ENCODE measurements at places on chromosomes 5 and 9.

- DNase-seq, result no peak
Measured at GRCh38 chr9:102434545-102434944, 560.6 kb upstream of the CYLC2 start.

GRCh38 chr5:148939676-148940075 is 113.3 kb downstream of the ADRB2 start:
- no peak for DNase-seq

DNA sequence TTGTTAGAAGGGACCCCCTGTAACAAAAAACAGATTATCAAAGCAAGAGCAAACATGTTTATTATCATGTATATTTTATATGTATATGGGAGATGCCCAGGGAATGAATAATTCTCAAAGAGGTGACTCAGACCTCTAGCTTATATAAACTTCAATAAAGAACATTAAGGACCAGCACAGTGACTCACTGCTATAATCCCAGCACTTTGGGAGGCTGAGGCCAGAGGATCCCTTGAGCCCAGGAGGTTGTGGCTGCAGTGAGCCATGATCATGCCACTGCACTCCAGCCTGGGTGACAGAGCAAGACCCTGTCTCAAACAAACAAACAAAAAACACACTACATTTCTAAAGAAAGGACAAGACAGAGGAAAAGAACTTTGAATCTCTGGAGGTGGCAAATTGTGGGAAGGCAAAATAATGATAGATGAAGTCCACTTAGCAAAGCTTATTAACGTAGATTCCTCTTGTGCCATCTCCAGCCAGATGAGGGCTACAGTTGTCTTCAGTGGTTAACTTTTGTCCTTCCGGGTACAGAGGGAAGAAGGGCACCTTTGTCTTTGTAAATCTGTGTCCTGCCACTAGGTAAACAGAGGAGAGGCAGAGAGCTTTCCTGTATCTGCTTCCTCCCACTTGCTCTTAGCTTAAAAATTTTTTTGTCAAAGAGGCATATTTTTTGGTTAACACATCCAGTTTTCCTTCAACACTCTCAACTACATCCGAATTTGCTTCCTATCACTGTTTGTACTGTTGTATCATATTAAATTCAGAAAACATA is 7.5 kb upstream of the RFK start:
- DNase-seq, result no peak

DNA sequence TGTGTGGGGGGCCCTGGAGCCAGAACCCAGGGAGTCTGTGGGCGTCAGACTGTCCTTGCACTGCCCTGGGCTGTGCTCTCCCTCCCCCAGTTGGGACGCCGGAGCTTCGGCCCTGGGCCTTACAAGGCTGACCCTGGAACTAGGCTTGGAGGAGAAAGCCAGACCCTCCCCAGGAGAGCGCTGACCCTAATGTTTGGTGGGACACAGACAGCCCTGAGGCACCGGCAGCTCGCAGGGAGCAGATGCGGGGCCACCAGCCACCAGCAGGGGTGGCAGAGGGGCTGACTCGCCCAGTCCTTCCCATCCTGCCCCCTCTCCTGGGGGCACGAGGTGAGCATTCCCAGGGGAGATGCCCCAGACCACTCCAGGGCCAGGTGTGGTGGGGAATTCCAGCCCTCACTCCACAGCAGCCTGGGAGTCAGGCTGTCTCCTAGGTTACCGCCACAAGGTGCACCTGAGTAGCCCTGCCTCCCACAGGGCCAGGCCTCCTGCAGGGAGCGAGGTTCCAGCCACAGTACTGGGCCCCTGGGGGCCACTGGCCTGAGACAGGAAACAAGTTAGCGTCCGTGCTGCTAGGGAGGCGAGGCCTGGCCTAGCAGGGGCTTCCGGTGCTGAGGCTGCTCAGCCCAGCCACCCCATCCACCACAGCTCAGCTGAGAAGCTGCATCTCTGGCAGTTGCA is 134.6 kb downstream of the OLFM1 start:
- DNase-seq, result no peak

DNA sequence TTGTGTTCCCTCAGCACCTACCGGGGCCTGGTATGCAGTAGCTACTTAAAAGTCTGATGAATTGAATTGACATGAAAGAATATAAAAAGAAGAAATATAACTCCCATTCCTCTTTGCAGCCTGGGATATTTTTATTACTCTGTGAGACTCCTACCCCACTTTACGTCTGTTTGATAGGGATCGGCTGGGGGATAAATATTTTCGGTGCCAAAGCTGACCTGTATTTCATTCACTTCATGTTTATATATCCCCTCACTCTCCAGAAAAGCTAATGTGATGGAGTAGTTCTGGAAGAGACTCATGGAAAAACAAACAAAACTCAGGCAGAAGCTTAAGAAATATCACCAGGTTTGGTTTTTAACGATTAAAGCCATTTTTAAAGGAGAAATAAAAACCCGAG is 108.2 kb upstream of the TBC1D2 start:
- no peak for DNase-seq

DNA sequence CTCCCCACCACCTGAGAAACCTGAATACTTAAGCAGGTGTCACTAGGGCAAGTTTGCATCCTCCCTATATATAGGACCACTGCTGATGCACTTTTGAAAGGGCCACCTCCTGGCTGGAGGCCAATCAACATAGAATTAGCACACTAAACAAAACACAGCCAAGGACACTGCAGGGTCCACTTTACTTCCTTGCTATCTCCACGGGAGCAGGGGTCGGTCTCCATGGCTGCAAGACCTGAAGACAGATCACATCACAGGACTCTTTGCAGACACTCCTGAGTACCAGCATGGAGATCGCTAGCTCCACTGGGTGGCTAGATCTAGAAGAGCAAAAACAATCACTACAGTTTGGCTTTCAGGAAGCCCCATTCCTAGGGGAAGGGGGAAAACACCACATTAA is 72.3 kb downstream of the C9orf153 start:
- DNase-seq, result no peak

DNA sequence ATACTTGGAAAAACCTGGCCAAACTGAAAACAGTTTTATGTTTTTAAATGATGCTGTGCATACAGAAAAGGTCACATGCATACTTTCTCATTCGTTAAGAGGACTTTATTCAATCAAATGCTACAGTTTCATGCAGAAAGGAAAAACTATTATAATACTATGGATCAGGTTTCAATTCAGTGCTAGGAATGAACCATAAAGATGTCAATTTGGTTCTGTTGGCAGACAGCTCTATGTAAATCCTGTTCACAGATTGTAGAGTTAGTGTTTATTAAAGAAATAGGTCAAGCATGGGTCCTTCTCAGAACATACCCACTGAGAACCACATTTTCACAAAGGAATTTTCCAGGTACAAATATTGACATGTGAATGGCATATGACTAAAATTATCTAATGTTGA is 57.1 kb downstream of the RETREG1 start:
- DNase-seq, result no peak

- no peak for DNase-seq
Measured at GRCh38 chr5:59757442-59757841, 136.1 kb downstream of the PDE4D start.

DNA sequence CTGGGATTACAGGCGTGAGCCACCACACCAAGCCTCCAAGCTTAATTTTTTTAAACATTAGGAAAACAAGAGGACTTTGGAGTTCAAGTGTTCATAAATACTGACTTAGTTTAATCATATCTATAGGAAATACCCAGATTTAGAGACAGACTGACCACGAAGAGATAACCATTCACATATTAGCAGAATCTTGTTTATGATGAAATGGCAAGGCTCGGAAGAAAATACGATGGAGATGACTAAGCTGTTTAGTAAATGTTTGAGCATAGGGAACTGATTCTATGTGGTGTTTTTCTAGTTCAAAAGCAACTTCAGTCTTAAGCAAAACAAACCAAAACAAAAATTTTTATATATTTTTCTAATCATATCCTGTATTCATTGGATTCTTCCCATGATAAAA is 13.5 kb upstream of the TUSC1 start:
- no peak for DNase-seq

DNA sequence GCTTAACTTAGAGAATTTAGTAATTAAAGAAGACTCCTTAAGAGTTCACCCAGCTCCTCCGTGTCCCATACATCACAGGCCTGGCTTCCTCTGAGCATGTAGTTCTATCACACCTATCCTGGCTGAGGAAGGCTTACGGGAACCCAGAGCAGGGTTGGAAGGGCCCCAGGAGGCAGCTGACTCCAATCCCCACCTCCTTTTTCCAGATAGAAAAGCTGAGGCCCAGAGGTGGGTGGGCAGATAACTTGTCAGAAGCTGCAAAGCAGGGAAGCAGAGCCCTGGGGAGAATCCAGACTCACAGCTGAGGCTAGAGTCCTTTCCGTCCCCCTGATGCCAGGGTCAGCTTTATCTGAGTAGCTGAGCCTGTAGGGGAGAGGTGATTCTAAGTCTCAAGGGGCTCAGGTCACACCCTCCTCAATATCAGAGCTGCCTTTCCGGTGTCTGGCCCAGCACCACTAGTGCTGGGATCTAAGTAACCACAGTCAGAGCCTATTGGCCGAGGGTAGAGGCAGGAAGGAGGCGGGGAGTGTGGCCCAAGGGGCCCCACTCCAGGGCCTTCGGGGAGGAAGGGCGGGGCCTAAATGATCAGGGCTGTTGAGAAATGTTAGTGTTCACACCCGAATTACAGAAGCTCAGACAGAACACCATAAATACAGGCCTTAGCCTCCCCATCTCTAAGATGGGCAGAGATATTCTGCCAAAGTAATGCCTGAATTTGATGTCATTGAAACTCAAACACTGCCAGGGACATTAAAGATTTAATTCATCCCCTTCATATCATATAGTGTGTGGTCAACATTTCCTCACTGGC is 9.9 kb downstream of the CCDC69 start:
- no peak for DNase-seq

GRCh38 chr5:140339636-140340035 is 6.8 kb downstream of the HBEGF start:
- no peak for DNase-seq

DNA sequence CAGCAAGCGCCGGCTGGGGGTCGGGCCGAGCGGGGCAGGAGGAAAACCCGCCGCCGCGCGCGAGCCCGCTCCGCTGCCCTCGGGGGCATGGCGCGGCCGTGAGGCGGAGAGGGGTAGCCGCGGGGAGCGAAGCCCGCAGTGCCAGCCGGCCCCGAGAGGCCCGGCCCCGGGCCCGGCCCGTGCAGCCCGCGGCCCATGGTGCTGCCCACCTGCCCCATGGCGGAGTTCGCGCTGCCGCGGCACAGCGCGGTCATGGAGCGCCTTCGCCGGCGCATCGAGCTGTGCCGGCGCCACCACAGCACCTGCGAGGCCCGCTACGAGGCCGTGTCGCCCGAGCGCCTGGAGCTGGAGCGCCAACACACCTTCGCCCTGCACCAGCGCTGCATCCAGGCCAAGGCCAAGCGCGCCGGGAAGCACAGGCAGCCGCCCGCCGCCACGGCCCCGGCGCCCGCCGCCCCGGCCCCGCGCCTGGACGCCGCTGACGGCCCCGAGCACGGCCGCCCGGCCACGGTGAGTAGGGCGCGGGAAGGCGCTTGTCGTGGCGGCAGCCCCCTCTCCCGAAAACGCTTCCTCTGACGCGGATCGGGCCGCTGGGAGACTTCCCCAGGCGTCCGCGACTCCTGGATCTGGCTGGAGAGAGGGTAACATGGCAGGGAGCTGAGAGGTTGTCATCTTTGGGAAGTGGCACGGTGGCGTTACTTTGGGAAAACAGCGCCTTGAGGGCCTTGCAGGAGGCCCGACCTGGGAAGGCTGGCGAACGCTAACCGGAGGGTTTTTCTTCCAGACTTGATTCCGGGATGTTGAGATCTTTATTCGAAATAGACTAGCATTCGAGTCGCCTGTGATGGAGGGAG is 523 bp downstream of the MAML1 start:
- no peak for DNase-seq

DNA sequence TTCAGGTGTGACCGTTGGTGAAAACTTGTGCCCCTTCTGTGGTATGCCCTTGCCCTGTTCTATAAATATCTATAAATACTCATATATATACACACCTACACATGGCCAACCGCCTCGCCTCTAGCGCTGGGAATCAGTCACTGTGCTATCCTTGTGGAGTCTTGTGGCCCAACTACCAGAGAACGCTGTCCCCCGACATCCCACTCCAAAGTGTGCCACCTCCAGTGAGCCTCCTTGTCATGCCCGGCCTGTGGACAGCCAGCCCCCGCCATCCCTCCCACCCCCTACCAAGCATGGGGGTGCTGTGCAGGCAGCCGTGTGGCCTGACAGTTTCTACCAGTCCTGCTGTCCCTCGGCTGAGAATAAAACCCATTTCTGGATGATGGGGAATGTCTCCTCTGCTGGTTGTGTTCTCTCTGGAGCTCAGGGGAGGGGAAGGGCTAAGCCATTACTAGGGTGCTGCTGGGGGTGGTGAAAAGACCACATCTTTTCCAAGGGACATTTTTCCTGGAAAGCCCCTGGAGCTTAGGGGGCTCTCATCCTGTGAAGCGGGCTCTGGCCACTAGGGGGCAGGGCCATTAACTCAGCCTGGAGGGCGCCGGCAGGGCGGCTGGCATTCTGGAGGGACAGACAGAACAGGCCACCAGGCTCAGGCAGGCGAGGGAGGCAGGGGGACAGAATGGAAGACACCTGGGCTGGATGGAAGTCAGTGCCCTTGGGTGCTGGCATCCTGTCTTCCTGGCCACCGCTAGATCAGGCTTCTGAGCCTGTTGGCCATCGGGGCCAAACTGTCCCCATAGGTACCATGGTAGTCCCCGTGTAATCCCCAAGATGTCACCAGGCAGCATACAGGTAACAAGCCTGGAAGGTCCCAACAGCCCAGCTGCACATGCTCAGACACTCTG is 20.7 kb downstream of the GOLGA2 start:
- DNase-seq, result peak; percentile 21

DNA sequence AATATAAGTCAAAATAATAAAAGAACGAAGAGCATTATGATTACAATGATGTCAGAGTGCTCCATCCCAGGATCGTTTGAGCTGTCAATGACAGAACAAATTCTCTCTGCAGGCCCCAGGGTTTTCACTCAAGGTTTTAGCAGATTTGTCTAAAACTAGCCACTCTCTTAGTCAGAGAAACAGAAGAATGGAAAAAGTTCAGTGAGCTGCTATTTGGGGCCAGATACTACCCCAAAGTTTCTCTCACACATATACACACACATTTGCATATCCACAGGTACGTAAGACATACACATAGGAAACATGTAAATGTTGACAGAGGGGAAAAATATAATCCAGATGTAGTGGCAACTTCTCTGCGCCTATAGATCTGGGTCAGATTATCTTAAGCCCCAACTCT is 76.3 kb upstream of the SEMA6A start:
- no peak for DNase-seq

- DNase-seq, result no peak
Measured at GRCh38 chr5:109917966-109918365, 228.2 kb downstream of the MAN2A1 start.

All from SW 1271 (cell line).